T-helper 1 cell (primary cell): ENCODE measurements at places on chromosomes 6 and 20.
A peak's percentile ranks its signal among the peaks of the same experiment; 100 is the strongest.

DNA sequence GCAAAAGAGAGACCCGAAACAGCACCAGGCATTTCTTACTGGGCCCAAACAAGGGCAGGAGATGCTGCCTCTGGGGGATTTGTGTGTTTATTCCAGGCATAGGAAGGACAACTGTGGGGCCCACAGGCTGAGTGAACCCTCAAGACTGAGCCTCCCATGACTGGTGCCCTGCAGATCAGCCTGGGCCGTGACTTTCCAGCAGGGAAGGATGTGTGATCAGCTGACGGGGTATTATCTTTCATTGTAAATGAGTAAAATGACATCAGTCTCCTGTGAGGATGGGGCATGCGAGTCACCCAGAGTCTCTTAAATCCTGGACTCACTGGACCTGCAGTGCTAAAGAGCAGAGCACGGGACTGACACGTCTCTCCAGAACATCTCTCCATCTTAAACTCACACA lies 3.9 kb upstream of the TEAD3 start:
- no peak for DNase-seq

GRCh38 chr6:106882601-106883518 lies 91.7 kb downstream of the CD24 start:
- DNase-seq, result no peak

DNA sequence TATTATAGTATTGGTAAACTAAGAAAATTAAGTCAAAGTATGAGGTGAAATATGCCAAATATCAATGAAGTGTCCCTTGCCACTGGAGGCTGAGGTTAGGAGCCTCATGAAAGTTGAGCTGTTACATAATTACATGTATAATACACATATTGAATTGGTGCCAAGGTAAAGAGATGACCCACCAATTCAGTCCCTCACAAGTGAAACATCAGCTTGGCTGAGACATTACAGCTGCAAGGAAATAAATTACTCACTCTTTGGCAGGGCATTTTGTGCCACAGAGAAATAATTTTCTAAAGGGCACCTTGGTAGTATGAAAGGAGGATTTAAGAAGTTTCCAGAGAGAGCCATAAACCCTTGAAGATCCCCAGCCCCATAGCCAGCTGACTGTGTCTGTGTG lies 127.4 kb downstream of the ADGRG6 start:
- DNase-seq, result no peak

- DNase-seq, result no peak
These were observed 1.0 kb upstream of the HCK start for GRCh38 chr20:32050851-32051556.

- no peak for DNase-seq
These were observed 3.1 kb downstream of the YTHDF1 start for GRCh38 chr20:63212792-63213191.

- no peak for DNase-seq
These were observed 40.0 kb upstream of the TRDN start for GRCh38 chr6:123676793-123677192.

DNA sequence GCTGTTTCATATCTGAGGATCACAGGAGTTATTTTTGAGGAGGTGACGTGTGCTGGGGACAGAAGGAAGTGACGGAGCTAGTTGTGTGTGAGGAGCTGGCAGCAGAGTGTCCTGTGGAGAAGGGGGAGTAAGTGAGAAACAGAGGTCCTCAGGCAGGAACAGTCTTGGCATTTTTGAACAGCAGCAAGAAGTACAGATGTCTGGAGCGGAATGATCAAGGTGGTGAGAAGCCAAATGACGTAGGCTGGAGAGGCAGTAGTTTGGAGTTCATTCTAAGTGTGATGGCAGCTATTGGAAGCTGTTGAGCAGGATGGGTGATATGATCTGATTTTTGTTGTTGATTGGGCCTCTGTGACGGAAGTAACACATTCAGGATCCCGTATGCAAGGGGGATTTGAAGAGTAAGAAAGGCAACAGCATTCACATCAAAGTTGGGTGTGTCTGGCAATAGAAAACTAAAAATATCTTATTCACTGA lies 52.3 kb downstream of the SOBP start:
- no peak for DNase-seq

- DNase-seq, result no peak
These were observed 26.0 kb upstream of the PLAGL1 start for GRCh38 chr6:144033816-144034735.

- no peak for DNase-seq
These were observed 252.7 kb downstream of the TSHZ2 start for GRCh38 chr20:53224851-53225250.

- DNase-seq, result no peak
These were observed 492.5 kb upstream of the FLRT3 start for GRCh38 chr20:14829906-14830305.

- no peak for DNase-seq
These were observed 139.0 kb downstream of the FNDC1 start for GRCh38 chr6:159308198-159308597.

GRCh38 chr20:63706852-63707557 lies 771 bp downstream of the ARFRP1 start:
- DNase-seq, result peak; percentile 65

GRCh38 chr6:74603322-74604076 lies 602.4 kb downstream of the COL12A1 start:
- DNase-seq, result no peak

DNA sequence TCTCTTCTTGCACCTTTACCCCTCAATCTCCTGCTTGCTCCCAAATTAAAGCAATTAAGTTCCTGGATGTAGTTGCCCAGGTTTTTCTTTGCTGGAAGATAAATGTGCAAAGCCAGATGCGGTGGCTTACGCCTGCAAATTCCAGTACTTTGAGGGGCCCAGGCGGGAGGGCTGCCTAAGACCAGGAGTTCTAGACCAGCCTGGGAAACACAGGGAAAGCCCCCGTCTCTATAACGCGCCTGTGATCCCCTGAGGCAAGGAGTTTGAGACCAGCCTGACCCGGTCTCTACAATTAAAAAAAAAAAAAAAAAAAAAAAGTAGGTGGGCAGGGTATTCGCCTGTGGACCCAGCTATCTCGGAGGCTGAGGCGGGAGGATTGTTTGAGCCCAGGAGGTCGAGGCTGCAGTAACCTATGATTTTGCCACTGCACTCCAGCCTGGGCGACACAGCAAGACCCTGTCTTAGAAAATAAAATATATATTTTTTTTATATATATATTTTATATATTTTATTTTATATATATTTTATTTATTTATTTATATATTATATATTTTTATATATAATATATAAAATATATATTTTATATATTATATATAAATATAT lies 461 bp upstream of the DCDC2 start:
- no peak for DNase-seq

GRCh38 chr6:36025260-36025931 lies 955 bp upstream of the SLC26A8 start:
- DNase-seq, result no peak

GRCh38 chr6:47492355-47492754 lies 14.8 kb downstream of the CD2AP start:
- DNase-seq, result no peak

DNA sequence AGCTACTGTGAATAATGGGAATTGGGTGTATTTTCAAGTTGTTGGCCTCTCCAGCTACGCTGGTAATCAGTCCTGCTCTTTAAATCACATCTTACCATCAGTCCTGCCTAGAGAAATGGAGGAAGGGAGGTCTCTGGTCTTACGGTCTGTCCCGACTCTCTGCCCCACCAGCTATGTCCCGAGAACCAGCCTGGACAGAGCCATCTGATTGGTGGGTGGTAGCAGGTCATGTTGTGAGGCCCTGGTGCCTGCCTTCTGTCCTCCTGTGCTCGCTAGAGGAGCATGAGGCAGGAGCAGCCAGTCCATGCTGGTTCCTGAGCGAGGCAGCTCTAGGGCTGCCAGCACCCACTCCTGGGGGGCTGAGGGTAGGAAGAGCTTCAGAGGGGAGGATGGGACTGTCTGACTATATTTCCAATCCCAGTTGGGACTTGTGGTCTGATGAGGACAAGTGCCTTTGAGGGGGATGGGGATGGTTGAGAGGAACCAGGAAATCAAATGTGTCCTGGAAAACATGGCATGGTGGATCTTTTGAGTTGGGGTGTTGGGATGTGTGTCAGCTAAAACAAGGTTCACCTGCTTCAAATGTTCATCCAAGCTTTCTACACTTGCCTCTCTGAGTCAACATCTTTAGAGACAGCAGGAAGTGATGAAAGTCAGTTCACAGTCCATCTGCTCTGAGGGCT lies 33.0 kb downstream of the SYNJ2 start:
- DNase-seq, result no peak

- DNase-seq, result no peak
These were observed 12.5 kb upstream of the RALGAPB start for GRCh38 chr20:38460040-38460623.

GRCh38 chr6:167759912-167760311 lies 66.8 kb upstream of the AFDN start:
- DNase-seq, result no peak

DNA sequence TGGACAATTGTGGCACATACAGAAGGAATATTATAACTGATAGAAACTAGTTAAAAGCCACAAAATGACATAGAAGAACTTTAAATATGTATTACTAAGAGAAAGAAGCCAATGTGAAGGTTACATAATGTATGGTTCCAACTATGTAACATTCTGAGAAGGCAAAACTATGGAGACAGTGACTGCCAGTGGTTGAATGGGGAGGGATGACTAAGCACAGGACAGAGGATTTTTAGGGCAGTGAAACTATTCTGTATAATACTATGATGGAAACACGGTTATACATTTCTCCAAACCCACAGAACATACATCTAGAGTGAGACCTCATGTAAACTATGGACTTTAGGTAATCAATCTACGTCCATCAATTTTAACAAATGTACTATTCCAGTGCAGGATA lies 22.4 kb downstream of the SYNCRIP start:
- no peak for DNase-seq

GRCh38 chr6:39088331-39088730 lies 26.7 kb downstream of the SAYSD1 start:
- no peak for DNase-seq

DNA sequence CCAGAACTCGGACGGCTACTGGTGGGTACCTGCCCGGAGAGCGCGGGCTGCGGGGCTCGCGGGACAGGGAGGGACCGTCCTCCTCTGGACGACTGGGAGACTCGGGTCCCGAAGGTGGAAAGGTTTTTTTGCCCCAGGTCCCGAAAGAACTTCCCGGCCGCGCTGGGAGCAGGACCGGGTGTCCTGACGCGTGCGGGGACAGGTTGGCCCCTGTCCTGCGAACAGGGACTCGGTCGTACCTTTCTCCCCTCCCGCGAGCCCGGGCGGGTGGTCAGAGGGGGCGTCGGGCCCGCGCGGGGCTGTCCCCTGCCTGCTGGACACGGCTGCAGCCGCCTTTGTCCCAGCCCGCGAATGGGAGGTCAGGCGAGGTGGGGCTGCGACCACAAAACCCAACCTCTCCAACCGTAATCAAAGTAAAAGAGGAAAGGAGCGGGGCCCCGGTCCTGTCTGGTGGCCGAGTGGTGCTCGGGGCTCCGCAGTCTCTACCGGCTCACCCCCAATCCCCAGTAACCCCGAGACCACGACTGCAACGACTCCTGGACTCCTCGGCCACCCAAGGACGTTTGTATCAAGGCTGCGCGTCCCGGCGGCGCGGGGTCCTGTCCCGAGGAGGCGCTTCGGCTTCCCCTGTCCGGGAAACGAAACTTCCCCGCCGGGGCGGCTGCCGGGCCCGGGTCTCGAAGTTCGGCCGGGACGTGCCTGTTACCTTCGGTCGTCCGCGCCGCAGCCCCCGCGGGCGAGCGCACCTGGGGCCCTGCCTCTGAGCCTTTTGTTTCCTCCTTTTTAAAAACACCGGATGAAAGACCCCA lies 798 bp downstream of the DSP start:
- DNase-seq, result no peak

GRCh38 chr6:141077355-141078333 lies 1055.1 kb upstream of the GJE1 start:
- no peak for DNase-seq

DNA sequence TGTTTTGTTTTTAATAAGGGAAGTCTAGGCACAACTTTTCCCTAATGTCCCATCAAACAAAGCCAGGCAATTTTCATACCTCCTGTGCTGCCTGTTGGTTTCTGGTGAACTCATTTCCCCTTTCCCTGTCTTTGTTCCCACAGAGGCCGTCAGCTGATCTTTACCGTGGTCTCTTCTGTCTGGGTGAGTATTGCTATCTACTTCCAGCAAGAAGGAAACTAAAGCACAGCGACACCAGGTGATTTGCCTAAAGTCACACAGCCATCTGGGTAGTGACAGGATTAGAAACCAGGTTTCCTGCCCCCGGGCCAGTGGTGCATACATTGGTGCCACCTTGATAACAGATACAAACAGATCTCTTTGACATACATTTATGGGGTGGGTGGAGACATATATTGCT lies 59.6 kb downstream of the RAB44 start:
- peak; percentile 39 for DNase-seq

DNA sequence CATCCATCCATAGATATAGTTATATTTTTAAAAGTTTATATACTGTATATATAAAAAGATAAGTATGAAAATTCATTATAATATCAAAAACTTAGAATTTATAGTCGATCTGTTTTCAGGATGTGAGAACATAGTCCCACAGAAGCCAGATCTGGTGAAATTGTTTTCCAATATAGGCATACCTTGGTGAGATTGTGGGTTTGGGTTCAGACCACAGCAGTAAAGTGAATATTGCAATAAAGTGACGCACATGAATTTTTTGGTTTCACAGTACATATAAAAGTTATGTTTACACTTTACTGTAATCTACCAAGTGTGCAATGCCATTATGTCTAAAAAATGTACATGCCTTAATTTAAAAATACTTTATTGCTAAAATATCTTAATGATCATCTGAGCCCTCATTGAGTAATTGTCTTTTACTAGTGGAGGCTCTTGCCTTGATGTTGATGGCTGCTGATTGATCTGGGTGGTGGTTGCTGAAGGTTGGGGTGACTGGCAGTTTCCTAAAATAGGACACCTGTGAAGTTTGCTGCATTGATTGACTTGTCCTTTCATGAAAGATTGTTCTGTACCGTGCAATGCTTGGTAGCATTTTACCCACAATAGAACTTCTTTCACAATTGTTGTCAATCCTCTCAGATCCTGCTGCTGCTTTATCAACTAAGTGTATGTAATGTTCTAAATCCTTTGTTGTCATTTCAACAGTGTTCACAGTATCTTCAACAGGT lies 29.8 kb downstream of the AIG1 start:
- DNase-seq, result no peak

- no peak for DNase-seq
These were observed 44.3 kb downstream of the OSTM1 start for GRCh38 chr6:108030211-108030610.

DNA sequence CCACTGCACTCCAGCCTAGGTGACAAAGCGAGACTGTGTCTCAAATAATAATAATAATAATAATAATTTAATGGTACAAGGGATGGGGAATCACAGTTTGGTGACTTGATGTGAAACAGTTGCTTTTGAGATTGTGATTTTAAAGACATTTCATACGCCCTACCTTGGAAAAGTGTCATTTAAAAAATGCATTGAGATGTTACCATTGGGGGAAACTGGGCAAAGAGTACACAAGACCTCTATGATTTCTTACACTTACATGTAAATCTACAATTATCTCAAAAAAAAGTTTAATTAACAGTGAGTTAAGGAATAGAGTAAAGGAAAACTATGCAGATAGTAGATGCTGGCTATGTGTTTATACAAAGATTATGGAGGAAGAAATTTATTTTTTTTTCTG lies 22.3 kb downstream of the ADTRP start:
- no peak for DNase-seq
